ENCODE measurements at places on chromosomes 1 and 21.

- no peak for DNase-seq
Observed at GRCh38 chr1:21933397-21934248, 3.5 kb downstream of the HSPG2 start.

DNA sequence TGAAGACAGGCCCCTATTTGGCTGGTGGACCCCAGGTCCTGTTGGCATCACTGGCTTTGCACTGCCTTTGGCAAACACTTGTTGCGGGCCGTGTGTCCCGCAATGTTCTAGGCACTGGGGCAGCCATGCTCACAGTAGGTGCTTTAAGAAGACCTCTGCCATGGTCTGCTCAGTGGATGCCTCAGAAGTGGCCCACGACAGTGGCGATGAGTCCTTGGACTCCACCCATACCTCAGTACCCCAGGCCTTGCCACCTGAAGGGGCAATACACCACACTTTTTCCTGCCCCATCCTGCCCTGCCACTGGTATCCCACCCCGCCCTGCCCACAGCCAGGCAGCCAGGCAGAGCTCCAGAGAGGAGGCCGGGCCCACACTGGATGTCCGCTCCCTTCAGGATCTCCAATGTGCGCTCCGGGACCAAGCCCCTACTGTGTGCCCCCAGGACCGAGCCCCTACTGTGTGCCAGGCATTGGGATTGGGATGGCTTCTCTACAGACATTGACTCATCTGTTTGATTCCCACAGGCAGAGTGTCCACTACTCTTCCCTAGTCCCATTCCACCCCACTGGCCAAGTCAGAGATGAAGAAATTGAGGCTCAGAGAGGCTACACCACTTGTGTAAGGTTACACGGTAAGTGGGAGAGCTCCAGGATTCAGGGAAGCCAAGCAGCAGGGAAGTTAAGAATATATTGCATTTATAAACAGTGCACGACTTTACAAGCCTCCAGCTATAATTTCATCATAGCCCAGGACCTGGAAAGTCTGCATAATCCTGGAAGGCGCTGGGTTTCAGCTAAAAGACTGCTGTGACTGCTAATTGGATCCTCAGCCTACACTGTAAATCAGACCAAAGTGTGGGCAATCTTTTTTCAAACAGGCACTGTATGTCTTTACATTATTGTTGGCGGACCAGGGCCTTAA is 101.6 kb downstream of the DMRTB1 start:
- no peak for DNase-seq

- DNase-seq, result no peak
Observed at GRCh38 chr1:215845234-215845891, 278.3 kb downstream of the KCTD3 start.

DNA sequence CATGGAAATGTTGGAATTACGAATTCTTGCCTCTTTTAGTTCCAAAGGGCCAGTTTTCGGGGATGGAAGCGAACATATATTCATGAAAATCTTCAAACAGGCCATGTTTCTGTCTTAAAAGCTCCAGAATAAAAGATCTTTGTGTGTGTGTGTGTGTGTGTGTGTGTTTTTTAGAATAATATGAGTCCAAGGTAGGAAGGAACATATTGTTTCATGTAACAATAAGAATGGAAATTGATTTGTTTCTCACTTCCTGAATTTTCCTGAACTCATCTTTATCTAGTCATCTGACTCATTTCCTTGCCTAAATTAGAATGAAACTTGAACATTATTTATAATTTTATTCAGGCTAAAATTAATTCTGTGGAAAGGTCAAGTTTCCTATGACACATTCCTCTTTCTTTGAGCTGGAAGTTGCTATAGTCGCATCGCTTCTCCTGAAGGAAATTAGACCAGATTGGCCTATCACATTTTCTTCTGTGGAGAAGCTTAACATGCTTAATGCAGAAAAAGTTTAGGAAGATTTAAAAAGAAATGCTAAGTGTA is 805.1 kb upstream of the ADAMTS5 start:
- no peak for DNase-seq
